Right lobe of liver (tissue), 6 donors: ENCODE measurements at places on chromosomes 7 and 10. TPM values are rescaled to one million over a fixed set of nuclear protein-coding genes. Genes with fewer than 3 reads are reported as not detected.

- H3K4me1 ChIP-seq, result no peaks in the 10 kb centered on the region
- H3K36me3 ChIP-seq, result no peaks in the 10 kb centered on the region
- DNase-seq, result no peak
- no peaks in the 10 kb centered on the region for H3K27me3 ChIP-seq
- no peak overlapping the region for H3K4me3 ChIP-seq
These were observed 1.6 kb upstream of the PRSS37 start for GRCh38 chr7:141842904-141843303.

NRG3 gene
- total RNA-seq, result 0.80 TPM

GRID2IP gene
- not detected for total RNA-seq

DNA sequence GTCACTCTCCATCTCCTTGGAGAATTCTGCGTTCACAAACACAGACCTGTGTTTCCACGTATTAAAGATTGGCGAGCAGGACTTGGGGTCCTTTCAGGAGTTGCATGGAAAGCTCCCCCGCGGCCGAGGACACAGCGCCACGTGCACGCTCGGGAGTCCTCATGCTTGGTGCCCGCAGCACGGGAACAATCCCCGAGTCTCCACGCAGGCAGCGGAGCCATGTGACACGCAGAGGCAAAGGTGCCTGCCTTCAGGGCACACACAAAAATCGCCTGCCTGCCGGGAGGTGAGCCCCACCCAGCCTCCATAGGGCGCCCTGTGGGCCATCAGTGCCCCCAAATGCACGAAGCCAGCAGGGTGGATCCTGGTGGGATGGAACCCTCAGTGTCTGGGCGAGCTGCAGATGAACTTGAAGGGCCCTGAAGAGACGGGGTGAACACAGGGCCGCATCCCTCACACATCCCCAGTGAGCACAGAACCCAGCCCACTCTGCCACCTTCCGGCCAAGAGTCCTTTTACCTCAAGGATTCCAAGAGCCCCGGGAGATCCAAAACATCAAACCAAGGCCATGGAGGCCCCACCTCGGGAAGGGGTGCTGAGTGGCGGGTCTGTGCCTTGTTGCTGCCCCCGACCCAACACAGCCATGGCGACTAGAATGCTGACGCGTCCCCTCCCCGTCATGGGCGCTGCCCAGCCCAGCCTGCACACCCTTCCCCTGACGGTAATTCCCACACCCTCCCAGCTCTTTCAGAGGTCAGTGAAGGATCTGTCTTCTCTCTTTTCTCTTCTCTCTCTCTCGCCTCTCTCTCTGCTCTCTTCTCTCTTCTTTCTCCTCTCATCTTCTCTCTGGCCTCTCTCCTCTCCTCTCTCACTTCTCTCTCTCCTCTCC, 55.9 kb downstream of the CFAP46 start:
- H3K36me3 ChIP-seq, result no peaks in the 10 kb centered on the region
- no peaks in the 10 kb centered on the region for H3K4me1 ChIP-seq
- H3K27ac ChIP-seq, result no peak overlapping the region
- no peaks in the 10 kb centered on the region for H3K27me3 ChIP-seq
- no peak overlapping the region for H3K4me3 ChIP-seq
- DNase-seq, result peak; percentile 18

GRCh38 chr10:16195178-16195769, 241.5 kb upstream of the PTER start:
- H3K27me3 ChIP-seq, result no peaks in the 10 kb centered on the region
- DNase-seq, result no peak
- no peak overlapping the region for H3K27ac ChIP-seq

WDFY4 gene
- total RNA-seq, result 4.1 TPM

DNA sequence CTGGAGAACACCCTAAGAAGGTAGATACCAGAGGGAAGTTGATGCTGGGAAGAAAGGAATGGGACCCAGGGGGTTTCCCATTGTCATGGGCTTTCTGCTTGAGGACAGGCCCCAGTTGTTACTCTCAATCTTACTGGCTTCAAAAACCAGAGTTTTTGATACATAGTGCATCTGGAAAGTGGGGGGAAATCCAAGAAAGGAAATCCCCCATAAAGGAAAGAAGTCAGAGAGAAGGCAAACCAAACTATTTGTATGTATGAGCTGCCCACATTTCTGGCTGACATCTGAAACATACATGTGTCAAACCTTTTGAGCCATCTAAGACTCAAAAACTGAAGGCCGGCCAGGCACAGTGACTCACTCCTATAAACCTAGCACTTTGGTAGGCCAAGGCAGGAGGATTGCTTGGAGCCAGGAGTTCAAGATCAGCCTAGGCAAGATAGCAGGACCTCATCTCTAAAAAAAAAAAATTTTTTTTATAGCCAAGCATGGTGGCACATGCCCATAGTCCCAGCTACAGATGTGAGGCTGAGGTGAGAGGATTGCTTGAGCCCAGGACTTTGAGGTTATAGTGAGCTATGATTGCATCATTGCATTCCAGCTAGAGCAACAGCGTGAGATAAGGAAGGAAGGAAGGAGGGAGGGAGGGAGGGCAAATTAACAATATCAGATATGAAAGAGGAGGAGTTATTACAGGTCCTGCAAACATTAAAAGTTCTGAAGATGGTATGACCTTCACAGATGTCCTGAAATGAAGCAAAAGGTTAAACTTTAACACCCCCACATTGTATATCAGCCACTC, 6.7 kb upstream of the COA1 start:
- no peak for DNase-seq
- H3K4me1 ChIP-seq, result no peaks in the 10 kb centered on the region
- no peaks in the 10 kb centered on the region for H3K27me3 ChIP-seq
- no peaks in the 10 kb centered on the region for H3K36me3 ChIP-seq
- no peak overlapping the region for H3K27ac ChIP-seq
- no peak overlapping the region for H3K4me3 ChIP-seq

DNA sequence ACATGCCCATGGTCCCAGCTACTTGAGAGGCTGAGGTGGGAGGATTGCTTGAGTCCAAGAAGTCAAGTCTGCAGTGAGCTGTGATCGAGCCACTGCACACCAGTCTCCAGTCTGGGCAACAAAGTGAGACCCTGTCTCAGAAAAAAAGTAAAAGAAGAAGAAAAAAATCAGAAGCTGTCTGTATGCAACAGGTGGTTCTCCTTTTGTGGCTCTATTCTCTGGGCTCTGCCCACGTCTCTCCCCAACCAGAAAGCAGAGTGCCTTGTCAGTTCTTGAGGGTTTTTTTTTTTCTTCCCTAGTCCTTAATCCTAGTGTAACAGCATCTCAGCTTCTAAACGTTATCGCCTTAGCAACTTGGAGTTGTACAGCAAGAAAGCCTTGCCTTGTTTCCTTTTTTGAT, 89.5 kb downstream of the PRKCQ start:
- H3K27ac ChIP-seq, result no peak overlapping the region
- H3K4me3 ChIP-seq, result no peak overlapping the region
- H3K27me3 ChIP-seq, result no peaks in the 10 kb centered on the region
- no peaks in the 10 kb centered on the region for H3K36me3 ChIP-seq

DNA sequence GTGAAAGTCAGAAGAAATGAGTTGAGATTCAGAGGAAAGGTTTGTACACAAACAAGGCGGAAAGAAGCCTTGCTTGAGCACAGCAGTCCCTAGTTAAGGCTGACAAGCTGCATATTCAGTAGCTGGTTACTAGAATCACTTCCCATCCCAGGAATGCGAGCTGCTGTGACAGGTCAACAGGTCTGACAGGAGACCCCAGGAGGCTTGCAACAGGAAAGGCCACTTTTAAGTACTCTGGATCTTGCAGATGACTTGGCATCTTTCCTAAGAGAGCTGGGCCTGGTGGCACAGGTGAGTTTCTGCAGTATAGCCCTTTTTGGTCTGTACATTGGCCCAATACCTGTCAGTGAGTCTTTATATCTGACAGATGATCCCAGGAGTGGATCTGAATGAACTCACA, 35.7 kb upstream of the UNC5B start:
- no peaks in the 10 kb centered on the region for H3K4me1 ChIP-seq
- no peaks in the 10 kb centered on the region for H3K27me3 ChIP-seq
- no peaks in the 10 kb centered on the region for H3K36me3 ChIP-seq
- no peak overlapping the region for H3K27ac ChIP-seq
- no peak overlapping the region for H3K4me3 ChIP-seq
- no peak for DNase-seq

- no peaks in the 10 kb centered on the region for H3K4me1 ChIP-seq
- H3K27me3 ChIP-seq, result no peaks in the 10 kb centered on the region
- no peaks in the 10 kb centered on the region for H3K36me3 ChIP-seq
- no peak for DNase-seq
- no peak overlapping the region for H3K4me3 ChIP-seq
These were observed 78.3 kb upstream of the LRRC17 start for GRCh38 chr7:102834466-102834865.

PSD gene
- 0.18 TPM for total RNA-seq

GRCh38 chr7:78254726-78255055, 456.1 kb downstream of the PHTF2 start:
- H3K4me1 ChIP-seq, result no peaks in the 10 kb centered on the region
- no peak overlapping the region for H3K4me3 ChIP-seq
- H3K36me3 ChIP-seq, result no peaks in the 10 kb centered on the region
- no peak overlapping the region for H3K27ac ChIP-seq
- DNase-seq, result no peak

CABCOCO1 gene
- total RNA-seq, result not detected

DNA sequence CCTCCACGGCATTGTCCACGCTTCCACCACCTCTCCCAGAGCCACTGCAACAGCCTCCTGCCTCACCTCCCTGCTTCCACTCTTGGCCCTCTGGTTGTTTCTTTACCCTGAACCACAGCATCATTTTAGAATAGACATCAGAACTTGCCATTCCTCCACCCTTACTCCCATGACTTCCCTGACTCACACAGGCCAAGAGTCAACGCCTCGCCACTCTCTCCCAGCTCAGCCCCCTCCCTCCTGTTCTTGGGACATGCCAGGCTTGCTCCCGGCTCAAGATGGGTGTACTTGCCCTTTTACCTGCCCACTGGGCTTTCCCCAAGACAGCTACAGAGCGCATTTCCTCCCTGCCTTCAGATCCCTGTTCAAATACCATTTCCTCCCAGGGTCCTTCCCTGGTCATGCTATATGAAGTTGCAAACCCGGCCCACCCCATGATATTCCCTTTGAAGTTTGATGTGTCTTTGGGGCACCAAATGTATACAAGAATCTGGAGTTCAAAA, 429.1 kb downstream of the RPS24 start:
- H3K36me3 ChIP-seq, result no peaks in the 10 kb centered on the region
- peak; percentile 13 for DNase-seq
- no peak overlapping the region for H3K4me3 ChIP-seq
- peaks cover 18% of the 10 kb centered on the region for H3K4me1 ChIP-seq
- H3K27ac ChIP-seq, result no peak overlapping the region
- no peaks in the 10 kb centered on the region for H3K27me3 ChIP-seq

LIPK gene
- total RNA-seq, result not detected

GRCh38 chr7:144074374-144074773, 4.8 kb downstream of the OR2A25 start:
- H3K27ac ChIP-seq, result no peak overlapping the region
- H3K4me1 ChIP-seq, result no peaks in the 10 kb centered on the region
- DNase-seq, result no peak
- no peaks in the 10 kb centered on the region for H3K27me3 ChIP-seq

PUS7 gene
- 7.8 TPM for total RNA-seq

DNA sequence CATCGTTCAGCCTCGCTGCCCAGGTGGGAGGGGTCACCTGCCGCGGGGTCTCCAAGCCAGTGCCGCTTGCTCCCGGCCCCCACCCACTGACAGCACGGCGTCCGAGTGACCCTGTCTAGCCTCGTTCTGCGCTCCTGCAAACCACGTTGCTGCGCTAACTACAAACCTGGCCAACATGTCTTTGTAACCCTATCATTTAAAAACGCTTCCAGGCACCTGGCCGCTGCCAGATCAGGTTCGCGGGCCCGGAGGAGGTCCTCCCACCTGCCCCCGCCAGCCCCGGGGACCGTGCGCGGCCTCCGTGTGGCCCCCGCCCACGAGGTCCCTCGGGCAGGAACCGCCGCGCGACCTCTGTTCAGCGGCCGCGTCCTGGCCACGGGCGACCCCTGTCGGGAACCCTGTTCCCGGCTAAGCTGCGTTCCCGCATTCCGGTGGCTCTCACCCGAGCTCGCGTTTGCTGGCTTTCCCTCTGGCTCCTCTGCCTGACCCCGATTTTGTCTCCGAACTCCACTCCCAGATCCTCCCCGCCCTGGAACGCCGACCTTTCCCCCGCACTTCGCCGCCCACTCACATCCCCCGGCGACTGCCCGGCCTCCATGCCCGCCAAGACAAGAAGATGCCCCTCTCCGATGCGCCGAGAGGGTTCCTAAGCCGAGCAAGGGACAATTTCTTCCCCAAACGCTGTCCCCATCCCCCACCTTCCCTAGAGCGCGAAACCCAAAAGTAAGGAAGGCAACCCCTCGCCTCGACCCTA, 2.4 kb downstream of the SFMBT2 start:
- peak overlapping the region; percentile 70 for H3K27ac ChIP-seq
- no peaks in the 10 kb centered on the region for H3K36me3 ChIP-seq
- peak; percentile 78 for DNase-seq
- H3K4me3 ChIP-seq, result peak overlapping the region; percentile 52

DNA sequence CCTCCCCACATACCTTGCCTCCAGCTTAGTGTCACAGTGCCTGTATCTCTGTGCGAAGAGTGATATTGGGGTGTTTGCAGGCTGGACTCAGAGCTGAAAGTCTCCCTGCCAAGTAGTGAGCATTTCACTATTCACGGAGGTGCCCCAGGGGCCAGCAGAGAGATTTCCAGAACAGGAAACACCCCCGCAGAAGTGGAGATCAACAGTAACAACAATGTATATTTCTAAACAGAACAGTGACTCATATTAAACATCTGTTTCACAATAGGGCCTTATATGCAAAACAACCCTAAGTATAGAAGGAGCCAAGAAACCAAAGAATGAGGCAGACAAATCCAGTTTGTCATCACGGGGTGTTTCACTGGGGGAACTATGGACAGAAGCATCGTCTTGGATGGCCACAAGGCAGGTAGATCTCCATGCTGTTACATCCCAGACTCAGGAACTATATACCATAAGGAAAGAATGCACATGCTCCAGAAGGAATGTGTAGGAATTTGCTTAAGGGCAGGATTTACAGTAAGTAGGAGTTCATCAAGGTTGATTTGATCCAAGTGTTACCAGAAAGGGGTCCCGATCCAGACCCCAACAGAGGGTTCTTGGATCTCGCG, 29.3 kb upstream of the CCL24 start:
- H3K36me3 ChIP-seq, result no peaks in the 10 kb centered on the region
- no peak for DNase-seq
- H3K4me1 ChIP-seq, result no peaks in the 10 kb centered on the region
- H3K27me3 ChIP-seq, result no peaks in the 10 kb centered on the region

DNA sequence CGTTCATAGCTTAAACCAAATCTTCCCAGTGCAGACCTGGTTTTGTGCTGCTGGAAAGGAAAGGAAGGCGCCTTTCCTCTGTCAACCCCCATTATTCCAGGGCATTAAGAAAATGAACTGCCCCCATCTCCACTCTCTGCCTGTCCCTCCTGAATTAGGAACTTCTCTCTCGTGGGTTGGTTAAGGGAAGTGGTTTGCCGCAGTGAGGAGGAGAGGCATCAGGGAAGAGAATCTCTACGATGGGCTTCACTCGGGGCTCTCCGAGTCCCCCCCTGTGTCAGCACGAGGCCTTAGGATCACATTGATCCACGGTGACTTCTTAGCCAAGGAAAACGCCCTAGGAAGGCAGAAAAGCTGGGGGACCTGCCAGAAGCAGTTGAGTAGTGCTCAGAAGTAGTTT, 53.9 kb upstream of the LYZL2 start:
- H3K27ac ChIP-seq, result no peak overlapping the region
- H3K4me3 ChIP-seq, result no peak overlapping the region
- no peaks in the 10 kb centered on the region for H3K4me1 ChIP-seq
- H3K36me3 ChIP-seq, result no peaks in the 10 kb centered on the region
- DNase-seq, result no peak
- H3K27me3 ChIP-seq, result no peaks in the 10 kb centered on the region
